ENCODE measurements at places on chromosomes 2 and 18.

GRCh38 chr2:54457323-54458023 lies 1.3 kb downstream of the SPTBN1 start:
- no peak for DNase-seq

DNA sequence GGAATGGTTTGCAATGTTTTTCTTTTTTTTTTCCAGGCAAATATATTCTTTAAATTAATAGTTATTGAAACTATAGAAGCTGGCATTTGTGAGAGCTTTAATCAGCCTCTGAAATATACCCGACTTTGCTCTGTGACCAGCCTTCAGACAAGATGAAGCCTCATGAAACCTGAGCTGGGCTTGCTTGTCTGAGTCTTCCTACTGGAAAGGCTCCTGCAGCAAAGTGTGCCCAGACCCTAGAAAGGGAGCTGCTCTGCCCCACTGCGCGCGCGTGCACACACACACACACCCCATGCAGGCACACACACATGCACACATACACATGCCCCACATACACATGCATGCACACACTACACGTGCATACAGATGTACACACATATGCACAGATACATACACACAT lies 203.3 kb upstream of the NT5C1B start:
- DNase-seq, result no peak

DNA sequence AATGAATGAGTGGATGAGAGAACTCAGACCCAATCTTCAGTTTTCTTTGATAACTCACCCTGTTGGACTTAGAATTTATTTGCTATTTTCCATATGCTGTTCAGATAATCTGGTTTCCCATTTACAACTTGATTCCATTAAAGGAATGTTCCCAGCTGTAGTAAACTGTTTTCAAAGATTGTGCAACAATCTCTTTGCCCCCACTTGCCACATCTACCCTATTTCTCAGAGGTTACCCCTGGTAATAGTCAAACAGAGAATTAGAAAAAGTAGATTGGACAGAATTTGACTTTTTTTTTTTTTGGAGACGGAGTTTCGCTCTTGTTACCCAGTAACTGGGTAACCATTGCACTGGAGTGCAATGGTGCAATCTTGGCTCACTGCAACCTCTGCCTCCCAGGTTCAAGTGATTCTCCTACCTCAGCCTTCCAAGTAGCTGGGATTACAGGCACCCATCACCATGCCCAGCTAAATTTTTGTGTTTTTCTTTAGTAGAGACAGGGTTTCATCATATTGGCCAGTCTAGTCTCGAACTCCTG lies 93.4 kb upstream of the SIX2 start:
- DNase-seq, result no peak

DNA sequence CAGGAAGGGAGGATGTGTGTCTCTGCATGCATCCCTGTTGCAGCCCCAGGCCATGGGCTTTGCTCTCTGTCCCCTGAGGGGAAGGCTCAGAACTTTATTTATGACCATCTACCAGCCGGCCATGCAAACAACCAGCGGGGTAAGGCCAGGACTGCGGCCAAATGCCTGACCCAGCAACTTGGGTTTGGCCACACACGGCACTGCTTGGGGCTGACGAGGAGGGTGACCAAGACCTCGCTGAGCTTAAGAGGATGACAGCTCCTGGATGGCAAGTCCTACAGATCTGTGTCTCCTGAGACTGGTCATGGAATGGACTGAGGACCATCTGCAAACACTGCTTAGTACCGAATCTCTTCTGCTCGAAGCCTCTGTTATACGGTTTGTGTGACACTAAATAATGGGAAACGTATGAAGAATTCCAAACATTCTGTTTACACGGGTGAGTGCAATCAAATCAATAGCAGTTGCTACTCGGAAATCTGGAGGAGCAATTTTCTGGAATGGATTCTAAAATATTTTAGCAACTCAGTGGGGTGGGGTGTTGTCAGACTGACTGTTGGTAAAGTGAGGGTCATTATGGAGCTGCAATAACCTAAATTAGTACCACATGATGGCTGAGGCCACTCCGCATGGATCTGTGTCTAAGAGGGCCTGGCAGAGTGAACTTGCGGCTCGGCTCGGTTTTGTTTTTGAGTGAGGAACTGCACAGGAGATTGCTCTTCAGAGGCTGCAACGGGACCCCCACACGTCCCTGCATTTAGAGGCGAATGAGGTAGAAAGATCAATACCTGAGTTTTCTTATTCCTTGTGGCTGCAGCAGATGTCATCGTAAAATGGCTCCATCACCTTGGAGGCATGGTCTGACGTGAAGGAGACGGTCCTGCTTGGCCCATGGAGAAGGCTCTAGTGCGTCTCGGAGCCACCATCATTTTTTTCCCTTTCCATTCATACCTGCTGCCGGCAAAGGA lies 26.6 kb downstream of the TMEM18 start:
- no peak for DNase-seq

GRCh38 chr18:56197241-56197859 lies 441.0 kb downstream of the TXNL1 start:
- no peak for DNase-seq

Measured in inflammatory macrophage treated with lipopolysaccharide for 4 hours (primary cell).